Smooth muscle cell of bladder (primary cell): ENCODE measurements at places on chromosomes 11 and 22. TPM values are rescaled to one million over a fixed set of nuclear protein-coding genes. Genes with fewer than 3 reads are reported as not detected.

Gene CD6
- not detected in 2 replicates for total RNA-seq

Gene LDHAL6A
- total RNA-seq: not detected in 2 replicates

Gene SLC29A2
- total RNA-seq: 0.09 and 0.14 TPM in 2 replicates

Gene MRPL21
- 54.8 and 61.8 TPM in 2 replicates for total RNA-seq

Gene GSTP1
- 1,134 and 1,225 TPM in 2 replicates for total RNA-seq

Gene VWA5A
- total RNA-seq: 7.6 and 12.7 TPM in 2 replicates

Gene MFRP
- total RNA-seq: not detected in 2 replicates

Gene NF2
- 43.7 and 58.4 TPM in 2 replicates for total RNA-seq

Gene SYCE3
- 0.37 and 0.85 TPM in 2 replicates for total RNA-seq

Gene ADAMTS15
- 3.4 and 4.8 TPM in 2 replicates for total RNA-seq

Gene RASGRP2
- 0.18 and 0.71 TPM in 2 replicates for total RNA-seq

Gene CCDC89
- total RNA-seq: 3.3 and 4.3 TPM in 2 replicates

Gene BEST1
- total RNA-seq: 5.5 and 7.3 TPM in 2 replicates

Gene MAJIN
- not detected in 2 replicates for total RNA-seq

Gene OR52B6
- total RNA-seq: not detected in 2 replicates

Gene IGLL1
- total RNA-seq: not detected in 2 replicates

Gene SWAP70
- 25.2 and 26.2 TPM in 2 replicates for total RNA-seq

Gene SCGB1A1
- not detected in 2 replicates for total RNA-seq

Gene MEI1
- total RNA-seq: 0.46 and 1.1 TPM in 2 replicates

Gene LIF
- total RNA-seq: 17.3 and 34.1 TPM in 2 replicates

Gene IL17REL
- under 0.01 TPM in 1 of 2 replicates, not detected in the other for total RNA-seq
